ENCODE measurements at places on chromosomes 2 and 18.

DNA sequence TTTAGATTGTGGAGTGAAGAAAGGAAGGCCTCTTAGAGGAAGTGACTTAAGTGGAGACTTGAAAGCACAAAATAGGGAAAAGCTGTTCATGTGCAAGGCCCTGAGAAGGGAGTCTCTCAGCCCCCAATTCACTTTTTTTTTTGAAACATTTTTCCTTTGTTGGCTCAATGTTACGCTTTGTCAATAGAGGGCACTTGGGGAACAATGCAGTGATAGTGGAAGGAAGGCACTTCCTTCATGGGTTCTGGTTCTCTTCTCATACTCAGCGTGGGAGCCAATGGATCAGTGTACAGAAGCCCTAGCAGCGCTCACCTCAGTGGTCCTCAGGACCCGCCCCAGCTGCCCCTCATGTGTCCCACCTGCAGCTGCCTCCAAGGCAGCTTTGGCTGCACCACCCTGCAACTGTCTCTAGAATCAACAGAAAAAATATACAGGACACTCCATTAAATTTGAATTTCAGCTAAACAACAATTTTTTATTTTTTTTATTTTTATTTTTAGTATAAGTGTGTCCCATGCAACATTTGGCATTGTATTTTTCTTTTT lies 8.6 kb upstream of the C2orf42 start:
- DNase-seq, result no peak

DNA sequence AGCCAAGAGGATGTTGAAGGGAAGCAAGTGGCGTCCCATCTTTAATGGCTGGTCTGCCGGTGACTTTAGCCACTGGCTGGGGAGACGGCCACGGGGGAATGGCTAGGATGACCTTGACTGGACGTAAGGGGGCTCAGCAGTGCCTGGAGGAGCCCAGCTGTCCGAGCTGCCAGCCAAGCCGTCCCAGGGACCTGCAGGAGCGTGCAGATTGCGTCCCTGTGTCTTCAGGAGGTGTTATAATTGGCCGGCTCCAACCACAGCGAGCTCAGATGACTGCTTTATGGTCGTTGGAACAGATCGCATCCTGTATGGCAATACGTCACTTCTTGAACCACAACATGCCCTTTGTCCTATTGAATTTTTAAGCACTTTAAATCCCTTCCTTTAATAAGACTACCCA lies 204.6 kb downstream of the EIPR1 start:
- DNase-seq, result no peak

GRCh38 chr2:233414273-233414654 lies 60.0 kb downstream of the DGKD start:
- no peak for DNase-seq

- peak; percentile 49 for DNase-seq
These were observed 4.2 kb upstream of the AP1S3 start for GRCh38 chr2:223841436-223842190.

GRCh38 chr2:170744248-170745002 lies 25.8 kb upstream of the ERICH2 start:
- no peak for DNase-seq

DNA sequence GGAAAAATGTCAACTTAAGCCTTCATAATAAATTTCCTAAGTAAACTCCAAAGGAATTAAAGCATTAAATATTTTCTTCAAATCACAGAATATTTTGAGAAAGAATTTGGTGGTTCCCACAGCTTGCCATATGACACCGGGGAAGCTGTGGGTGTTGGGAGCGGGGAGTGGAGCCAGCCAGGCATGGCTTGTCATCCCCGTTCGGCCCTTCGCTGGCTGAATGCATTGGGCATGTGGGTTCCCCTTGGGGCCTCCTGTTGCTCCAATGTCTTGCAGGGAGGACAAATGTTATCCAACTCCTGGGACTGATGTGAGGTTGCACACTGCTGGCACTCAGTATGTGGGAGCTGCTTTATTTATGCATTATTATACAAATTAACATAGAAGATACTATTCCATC lies 18.6 kb downstream of the NGEF start:
- no peak for DNase-seq

GRCh38 chr2:47174733-47175361 lies 19.7 kb upstream of the STPG4 start:
- DNase-seq, result peak; percentile 41

DNA sequence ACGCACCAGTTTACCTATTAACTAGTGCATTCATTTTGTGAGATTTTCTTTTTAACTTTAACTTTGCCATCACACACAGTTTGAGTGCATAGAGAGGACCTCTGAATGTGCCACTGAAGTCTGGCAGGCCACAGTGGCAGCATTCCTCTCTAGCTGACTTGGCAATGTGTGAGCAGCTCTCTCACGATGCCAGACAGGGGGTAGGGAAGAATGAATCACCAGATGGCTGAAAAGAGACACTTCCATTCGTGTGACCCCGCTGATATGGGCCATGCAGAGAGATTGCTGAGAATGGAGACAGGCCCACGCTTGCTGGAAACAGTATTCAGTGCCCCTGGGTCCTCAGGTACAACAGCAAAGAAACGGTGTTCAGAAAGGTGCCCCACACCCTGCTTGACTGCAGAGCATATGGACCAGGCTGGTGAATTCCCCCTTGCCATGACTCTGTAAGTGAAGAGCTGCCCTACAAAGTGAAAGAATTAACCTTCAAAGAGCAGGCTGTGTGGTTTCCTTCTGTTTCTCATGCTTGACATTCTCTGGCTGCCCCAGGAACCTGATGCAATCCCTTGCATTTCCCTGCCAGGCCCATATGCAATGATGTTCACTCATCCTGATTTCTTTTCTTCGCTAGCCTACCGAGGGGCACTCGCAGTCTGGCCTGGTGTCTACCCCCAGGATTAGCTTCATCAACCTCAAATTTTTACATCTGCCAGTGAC lies 236.1 kb downstream of the CDH20 start:
- no peak for DNase-seq

DNA sequence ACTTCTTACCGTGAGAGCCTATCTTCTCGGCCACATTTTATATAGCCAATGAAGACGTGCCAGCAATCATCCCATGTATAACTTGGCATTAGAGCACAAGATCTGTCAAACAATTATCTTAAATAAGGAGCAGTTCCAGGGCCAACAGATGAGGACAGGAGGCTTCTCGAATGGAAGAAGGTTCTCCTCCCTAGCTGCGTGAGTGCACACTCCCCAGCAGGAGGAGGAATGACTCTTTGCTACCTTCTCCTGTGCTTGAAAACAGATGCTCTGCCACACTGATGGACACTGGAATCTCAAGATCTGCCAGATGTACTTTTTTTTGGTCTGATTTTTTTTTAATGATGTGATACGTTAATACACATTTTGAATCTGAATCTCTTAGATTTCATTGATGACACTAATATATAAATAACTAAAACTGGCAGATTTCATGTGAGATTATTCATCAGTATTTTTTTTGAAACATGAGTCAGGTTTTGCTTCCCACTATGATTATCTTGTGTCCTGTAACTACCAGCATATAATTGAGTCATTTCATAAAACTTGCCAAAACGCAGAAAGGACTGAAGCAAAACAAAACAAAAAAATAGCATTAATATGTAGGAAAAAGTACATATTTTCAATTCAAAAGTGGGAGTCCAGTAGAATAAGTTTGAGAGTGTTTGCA lies 626 bp upstream of the VIT start:
- no peak for DNase-seq

DNA sequence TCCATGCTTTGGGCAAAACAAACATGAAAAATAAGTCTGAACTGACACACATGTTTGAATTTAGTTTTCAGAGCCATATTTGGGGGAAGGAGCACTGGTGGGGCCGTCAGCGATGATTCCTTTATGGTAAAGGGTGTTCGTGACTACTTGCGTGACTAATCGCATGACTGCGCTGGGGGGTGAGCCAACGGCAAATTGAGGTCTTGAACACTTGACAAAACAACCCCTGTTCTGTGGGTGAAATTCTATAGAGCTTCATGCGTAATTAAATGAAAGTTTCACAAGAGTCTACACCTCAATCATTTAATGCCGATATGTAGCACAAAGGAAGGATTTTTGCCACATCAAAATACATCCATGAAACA lies 127.5 kb upstream of the CYP1B1 start:
- DNase-seq, result no peak

GRCh38 chr2:7835693-7836680 lies 845.9 kb upstream of the ID2 start:
- DNase-seq, result no peak

GRCh38 chr2:43184339-43184895 lies 42.0 kb downstream of the ZFP36L2 start:
- no peak for DNase-seq

- DNase-seq, result no peak
These were observed 133.3 kb downstream of the ALPK2 start for GRCh38 chr18:58495634-58496033.

- DNase-seq, result no peak
These were observed 100.8 kb upstream of the MAP2 start for GRCh38 chr2:209322905-209323512.

- no peak for DNase-seq
These were observed 408.7 kb upstream of the KCNH7 start for GRCh38 chr2:163247156-163247846.

- no peak for DNase-seq
These were observed 70.2 kb upstream of the DSC1 start for GRCh38 chr18:31232775-31233424.

- no peak for DNase-seq
These were observed 19.8 kb downstream of the TMEM185B start for GRCh38 chr2:120203251-120204021.

DNA sequence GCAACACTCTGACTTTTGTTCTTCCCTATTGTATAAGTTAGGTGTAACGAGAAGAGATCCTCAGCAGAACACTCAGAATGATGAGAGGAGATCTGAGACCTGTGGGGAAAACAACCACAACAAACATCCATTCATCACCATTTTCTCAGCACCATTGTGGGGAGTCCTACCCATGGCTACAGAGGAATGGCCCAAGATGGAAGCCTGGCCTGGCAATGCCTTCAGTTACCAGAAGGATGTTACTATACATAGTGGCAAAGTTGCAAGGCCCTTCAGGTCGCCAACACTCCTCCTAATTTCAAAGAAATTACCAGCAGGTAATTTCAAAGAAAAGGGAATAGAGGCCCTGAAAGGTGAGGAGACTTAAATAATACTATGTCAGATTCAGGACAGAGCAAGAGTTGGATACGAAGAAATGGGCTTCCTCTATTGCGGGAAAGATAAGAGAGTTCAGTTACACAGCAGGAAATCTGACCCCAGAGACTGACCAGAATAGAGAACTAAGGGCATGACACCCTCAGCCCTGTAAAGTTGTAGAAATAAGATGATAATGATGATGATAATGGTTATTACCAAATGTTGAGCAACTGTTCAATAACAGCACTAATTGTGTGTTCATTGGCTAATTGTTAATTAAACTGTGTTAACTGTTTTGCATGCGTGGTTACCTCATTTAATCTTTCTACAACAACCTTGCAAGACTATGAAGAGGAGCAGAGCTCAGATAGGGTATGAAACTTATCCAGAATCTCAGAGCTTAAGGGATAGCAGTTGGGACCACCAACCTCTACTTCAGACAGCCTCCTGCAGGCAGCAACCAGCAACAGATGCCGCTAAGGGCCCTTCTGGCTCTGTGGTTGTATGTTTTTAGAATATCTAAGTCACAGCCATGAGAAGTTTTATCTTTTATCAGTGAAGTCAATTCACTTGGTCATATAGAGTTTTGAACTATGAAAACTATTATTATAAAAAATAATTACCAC lies 37.5 kb downstream of the DHRS9 start:
- DNase-seq, result no peak

- DNase-seq, result no peak
These were observed 182.3 kb downstream of the LOXHD1 start for GRCh38 chr18:46474487-46475389.

DNA sequence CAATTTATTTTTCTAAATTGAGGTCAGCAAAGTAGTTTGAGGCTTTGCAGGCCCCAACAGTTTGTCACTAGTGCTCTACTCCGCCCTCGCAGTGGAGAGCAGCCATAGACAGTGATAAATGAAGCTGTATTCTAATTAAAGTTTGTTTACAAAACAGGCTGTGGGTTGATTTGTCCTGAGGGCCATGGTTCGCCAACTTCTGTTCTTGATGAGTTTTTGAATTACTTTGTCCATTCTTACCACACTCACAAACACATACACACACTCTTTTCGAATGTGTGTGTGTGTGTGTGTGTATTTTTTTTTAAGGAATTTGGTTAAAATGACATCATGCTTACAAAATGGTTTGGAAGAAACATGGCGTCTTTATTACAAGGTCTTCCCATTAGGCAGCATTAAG lies 68.6 kb downstream of the MTCL1 start:
- DNase-seq, result no peak

- DNase-seq, result no peak
These were observed 110.7 kb upstream of the PTPRM start for GRCh38 chr18:7456376-7456775.

- peak; percentile 72 for DNase-seq
These were observed 13.7 kb downstream of the SOS1 start for GRCh38 chr2:39107156-39107555.

GRCh38 chr2:96819128-96819875 lies 3.2 kb downstream of the CNNM3 start:
- no peak for DNase-seq

DNA sequence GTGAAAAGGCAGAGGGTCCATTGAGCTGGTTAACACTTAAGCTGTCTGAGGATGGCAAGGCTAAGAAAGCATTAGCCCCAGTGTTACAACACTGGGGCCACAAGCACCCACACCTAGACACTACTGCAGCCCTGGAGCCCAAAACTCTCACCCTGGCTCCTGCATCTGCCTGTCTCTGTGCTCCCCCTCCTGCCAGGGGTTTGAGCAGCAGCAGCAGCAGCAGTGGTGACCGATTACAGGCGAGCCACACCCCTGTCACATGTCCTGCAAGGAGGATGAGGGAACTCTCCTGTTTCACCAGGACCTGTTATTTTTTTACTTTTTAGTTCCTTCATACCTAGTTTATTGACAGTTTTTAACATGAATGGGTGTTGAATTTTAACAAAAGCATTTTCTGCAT lies 326.7 kb upstream of the MAP2 start:
- no peak for DNase-seq

GRCh38 chr2:29804671-29805070 lies 116.7 kb downstream of the ALK start:
- DNase-seq, result no peak

DNA sequence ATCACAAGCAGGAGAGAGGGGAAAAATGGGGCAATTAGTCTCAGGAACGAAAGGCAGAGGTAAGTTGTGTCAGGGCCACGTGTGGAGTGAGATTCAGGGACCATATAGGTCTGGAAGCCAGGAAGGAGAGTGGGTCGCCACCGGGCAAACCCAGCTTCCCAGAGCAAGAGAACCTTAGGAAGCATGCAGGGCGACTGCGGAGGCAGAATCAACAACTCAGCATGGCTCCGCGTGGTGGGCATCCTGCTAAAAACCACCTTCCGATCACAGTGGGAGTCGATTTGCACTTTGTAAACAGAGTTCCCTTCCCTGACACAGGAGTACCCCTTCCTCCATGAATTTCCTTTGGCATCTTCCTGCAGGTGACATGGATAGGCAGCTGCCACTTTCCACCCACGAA lies 114.6 kb downstream of the TTC32 start:
- DNase-seq, result no peak

- no peak for DNase-seq
These were observed 10.4 kb downstream of the FEZ2 start for GRCh38 chr2:36587556-36587955.

Measured in D341Med (cell line).